ENCODE measurements at places on chromosomes 16 and 17. TPM values are rescaled to one million over a fixed set of nuclear protein-coding genes. Genes with fewer than 3 reads are reported as not detected.

The MARVELD3 gene
- not detected for total RNA-seq

- no peak for DNase-seq
Observed at GRCh38 chr17:27310565-27311110, 16.7 kb downstream of the WSB1 start.

DNA sequence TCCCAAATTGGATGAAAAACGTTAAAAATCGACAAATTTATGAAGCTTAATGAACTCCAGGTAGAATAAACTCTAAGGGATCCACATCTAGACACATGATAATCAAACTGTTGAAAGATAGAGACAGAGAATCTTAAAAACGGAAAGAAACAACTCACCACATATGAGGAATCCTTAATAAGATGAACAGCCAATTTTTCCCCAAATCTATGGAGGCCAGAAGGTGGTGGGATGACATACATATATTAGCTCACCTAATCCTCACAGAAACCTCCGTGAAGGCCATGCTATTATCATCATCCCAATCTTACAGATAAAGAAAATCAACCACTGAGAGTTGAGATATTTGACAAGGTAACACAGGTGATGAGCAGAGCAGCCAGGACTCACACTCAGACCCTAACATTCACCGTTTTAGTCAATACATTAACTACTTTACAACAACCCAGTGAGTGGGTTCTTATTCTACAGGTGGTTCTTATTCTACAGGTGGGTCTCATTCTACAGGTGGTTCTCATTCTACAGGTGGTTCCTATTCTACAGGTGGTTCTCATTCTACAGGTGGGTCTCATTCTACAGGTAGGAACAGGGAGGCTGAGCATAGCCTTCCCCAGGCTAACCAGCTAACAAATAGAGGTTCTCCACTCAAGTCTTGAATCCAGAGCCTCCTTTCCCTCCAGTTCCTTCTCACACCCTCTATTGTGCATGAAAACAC, 4.8 kb downstream of the CACNG1 start:
- no peak for DNase-seq

DNA sequence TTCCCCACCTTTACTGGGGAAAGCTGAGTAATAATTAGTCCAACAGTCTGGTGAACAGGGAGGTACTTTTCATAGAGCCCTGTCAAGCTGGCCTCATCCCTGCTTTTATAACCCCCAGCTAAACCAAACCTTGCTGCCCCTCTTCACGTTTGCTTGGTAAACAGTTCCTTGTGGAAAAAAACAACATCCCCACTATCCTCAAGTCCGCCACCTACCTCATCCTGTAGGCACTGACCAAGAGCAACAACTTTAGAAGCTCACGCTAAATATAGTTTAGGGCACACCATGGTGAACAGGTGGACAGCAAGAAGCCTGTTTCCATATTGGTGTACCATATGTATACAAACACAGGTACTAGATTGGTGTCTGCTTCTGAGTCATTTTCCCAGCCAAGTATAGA, 16.5 kb downstream of the NFE2L1 start:
- DNase-seq: no peak

The SECTM1 gene
- 9.9 TPM for total RNA-seq

The CTRL gene
- total RNA-seq: 0.90 TPM

The SSTR5 gene
- total RNA-seq: 0.26 TPM

The ABCA3 gene
- 11.7 TPM for total RNA-seq
